ENCODE measurements at places on chromosomes 12 and 14. TPM values are rescaled to one million over a fixed set of nuclear protein-coding genes. Genes with fewer than 3 reads are reported as not detected.
A peak's percentile ranks its signal among the peaks of the same experiment; 100 is the strongest.

DNA sequence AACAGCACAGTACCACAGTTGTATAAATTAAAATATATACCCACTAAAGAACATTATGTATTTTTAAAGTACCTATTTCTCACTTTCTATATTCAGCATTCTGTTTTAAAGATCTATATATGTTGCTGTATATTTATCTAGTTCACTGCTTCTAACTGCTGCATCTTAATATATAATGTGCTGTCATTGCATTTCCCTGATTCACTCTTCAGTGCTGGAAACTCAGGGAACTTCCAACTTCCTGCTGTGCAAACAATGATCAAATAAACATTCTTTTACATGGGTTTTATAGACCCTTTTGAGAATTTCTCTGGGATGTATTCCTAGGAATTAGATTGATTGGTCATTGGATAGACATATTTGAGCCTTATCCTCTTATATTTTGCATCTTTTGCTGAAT lies 379.1 kb downstream of the APAF1 start:
- peak; percentile 12 for DNase-seq

Gene BEGAIN
- total RNA-seq: 1.3 TPM

DNA sequence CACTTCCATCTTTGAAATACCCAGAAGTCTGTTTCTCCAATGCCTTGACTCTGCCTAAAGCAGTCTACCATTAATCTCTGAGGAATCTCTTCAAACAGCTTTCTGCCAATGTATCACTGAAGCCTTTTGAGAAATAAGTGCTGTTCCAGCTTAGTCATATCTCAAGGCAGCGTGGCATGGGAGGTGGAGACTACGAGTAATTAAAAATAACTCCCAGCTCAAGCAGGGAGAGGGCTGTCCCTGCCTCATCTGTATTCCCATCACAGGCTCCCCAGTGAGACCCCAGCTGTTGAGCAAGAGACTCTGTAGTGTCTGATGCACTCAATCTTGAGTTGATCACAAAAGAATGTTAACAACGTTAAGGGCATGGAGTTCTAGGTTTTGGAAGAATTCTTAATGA lies 700.6 kb downstream of the DIO2 start:
- DNase-seq: peak; percentile 36

- DNase-seq: no peak
These were observed 677.7 kb downstream of the TMEM121 start for GRCh38 chr14:106204063-106204462.
